Iris pigment epithelial cell (primary cell): ENCODE measurements at places on chromosomes 7 and 10.

- no peak for DNase-seq
Measured at GRCh38 chr10:29823553-29824080, 188.8 kb upstream of the SVIL start.

- peak; percentile 86 for DNase-seq
Measured at GRCh38 chr10:29849126-29849833, 210.1 kb downstream of the JCAD start.

- no peak for DNase-seq
Measured at GRCh38 chr7:83879063-83879462, 230.1 kb upstream of the SEMA3E start.

DNA sequence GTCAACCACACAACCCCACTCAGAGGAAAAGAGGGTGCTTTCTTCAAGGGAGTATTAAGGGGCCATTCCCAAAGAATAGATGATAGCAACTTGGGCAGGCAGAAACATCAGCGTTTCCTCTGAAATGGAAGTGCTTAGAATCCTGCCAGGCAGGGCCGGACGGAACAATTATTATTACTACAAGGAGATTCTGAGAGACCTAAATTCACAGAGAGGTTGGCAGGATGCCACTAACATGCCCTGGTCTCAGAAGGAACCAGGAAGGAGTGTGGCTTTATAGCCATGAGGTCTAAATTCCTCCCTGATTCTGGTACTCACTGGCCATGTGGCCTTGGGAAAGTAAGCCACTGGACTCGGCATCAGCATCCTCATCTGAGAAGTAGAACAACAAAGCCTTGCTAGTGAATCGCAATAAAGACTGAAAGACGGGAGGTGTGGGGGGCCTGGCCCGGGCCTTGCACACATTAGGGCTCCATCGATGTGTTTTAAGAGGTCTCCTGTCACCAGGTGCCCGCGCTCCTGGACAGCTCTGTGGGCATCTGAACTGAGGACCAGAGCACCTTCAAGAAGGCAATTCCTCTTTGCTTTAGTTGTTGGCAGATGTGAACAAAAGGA is 131.5 kb downstream of the OAT start:
- no peak for DNase-seq

DNA sequence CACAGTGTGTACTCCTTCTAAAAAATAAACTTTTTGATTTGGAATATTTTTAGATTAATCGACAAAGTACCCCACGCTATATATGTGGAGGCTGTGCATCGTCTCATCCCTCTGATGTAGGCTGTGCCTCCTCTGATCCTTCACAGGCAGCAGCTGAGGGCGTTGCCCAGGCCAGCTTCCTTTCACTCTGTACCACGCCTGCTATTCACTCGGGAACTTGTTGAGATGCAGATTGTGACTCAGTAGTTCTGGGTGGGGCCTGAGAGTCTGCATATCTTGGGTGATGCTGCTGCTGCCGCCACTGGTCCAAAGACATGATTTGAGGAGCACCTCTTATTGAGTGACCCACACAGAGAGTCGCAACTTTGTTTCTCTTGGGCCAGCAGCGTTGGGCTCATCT is 7.9 kb upstream of the C10orf120 start:
- DNase-seq, result no peak
